ENCODE measurements at places on chromosomes 4 and X.

DNA sequence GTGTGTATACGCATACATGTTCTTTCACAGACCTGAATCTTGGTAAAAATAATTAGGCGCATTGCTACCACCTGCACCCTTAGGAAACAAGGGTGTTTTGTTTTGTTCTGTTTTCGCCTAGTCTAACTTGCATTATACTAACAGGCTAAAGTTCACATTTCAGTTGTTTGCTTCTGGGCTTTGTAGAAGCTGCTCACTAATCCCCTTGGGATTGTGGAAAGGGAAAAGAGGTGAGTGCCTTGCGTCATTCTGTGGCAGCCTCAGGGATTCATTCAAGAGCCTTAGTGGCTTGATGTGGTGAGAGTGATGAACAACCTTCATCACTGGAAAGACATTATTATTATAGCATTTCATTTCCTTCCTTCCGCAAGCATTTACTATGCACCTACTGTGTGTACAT is 331.1 kb downstream of the ADGRL3 start:
- DNase-seq = no peak

GRCh38 chr4:84680956-84681355 is 98.0 kb downstream of the CDS1 start:
- DNase-seq = no peak

DNA sequence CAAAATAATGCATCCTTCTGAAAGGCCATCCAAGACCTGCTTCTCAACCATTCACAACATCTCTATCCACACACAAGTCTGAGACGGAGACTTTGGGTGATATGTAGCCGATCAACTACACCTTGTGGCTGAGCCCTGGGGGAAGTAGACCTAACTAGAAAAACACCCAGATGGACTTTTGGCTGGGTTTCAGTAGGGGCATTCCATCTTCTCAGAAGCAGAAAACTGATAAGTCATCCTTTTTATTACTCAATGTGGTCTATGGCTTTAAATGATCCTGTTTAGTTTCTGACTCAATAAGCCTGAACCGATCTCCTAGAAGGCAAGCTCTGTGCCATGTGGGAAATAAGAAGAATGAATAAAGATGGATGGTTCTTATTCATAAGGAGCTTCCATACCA is 82.5 kb upstream of the AFF2 start:
- no peak for DNase-seq

- DNase-seq = no peak
These were observed 265.2 kb downstream of the FBXO8 start for GRCh38 chr4:174018236-174018635.

GRCh38 chr4:24611575-24611974 is 27.2 kb upstream of the DHX15 start:
- DNase-seq = no peak

GRCh38 chr4:88865466-88865865 is 167.8 kb upstream of the NAP1L5 start:
- no peak for DNase-seq

- no peak for DNase-seq
These were observed 4.8 kb upstream of the TENM3 start for GRCh38 chr4:182238355-182238931.

- no peak for DNase-seq
These were observed 94.1 kb downstream of the RLIM start for GRCh38 chrX:74520291-74520690.

GRCh38 chr4:122044501-122044900 is 92.6 kb upstream of the TRPC3 start:
- no peak for DNase-seq

- no peak for DNase-seq
These were observed 2163.0 kb upstream of the AGA start for GRCh38 chr4:179605196-179605595.
